ENCODE measurements at places on chromosomes 11 and 22. TPM values are rescaled to one million over a fixed set of nuclear protein-coding genes. Genes with fewer than 3 reads are reported as not detected.
A peak's percentile ranks its signal among the peaks of the same experiment; 100 is the strongest.

SCGB1D2 gene
- total RNA-seq, result 476 TPM

ZBTB16 gene
- 358 TPM for total RNA-seq

KLHL22 gene
- 35.4 TPM for total RNA-seq

DNA sequence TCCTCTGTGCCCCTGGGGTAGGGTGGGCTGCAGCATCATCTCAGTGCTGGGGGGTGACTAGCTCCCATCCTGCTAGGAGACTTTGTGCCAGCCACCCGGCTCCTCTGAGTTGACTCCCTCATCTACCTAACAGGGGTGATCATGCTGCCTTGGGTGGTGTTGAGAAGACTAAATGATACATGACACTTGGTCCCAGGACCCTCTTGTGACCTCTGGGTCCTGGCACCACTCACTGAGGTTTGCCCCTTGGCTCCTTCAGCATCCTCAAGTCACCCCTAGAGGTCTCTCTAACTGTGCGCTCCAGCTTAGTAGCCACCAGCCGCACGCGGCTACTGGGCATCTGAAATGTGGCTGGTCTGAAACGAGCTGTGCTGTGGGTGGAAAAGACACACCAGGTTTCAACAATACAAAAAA lies 72.1 kb downstream of the LRRC32 start:
- DNase-seq, result no peak

- DNase-seq, result no peak
These were observed 71.4 kb upstream of the GRK3 start for GRCh38 chr22:25492841-25493734.

TBX1 gene
- 0.96 TPM for total RNA-seq

GRCh38 chr11:91373497-91373896 lies 851.1 kb upstream of the FAT3 start:
- DNase-seq, result no peak

TFIP11 gene
- total RNA-seq, result 27.5 TPM

CXCR5 gene
- not detected for total RNA-seq

DNA sequence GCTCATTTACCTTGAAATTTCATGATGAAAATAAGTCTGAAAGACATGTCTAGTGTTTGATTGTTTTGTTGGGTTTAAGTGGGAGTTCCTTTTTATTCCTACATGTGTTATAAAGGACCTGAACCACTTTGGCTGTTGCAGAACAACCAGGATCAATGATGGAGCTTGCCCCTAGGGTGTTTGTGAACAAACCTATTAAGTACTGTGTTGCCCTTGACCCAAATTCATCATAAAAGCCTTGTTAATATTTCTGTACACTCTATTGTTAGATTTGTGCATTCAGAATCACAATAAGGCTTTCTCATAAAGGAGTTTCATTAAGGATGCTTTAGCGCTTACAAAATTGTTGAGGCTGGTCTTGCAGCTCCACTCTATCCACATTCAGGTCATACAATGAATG lies 452.6 kb downstream of the NELL1 start:
- no peak for DNase-seq

ACRV1 gene
- 0.29 TPM for total RNA-seq

SLC5A12 gene
- not detected for total RNA-seq

SLC22A9 gene
- total RNA-seq, result not detected

DNA sequence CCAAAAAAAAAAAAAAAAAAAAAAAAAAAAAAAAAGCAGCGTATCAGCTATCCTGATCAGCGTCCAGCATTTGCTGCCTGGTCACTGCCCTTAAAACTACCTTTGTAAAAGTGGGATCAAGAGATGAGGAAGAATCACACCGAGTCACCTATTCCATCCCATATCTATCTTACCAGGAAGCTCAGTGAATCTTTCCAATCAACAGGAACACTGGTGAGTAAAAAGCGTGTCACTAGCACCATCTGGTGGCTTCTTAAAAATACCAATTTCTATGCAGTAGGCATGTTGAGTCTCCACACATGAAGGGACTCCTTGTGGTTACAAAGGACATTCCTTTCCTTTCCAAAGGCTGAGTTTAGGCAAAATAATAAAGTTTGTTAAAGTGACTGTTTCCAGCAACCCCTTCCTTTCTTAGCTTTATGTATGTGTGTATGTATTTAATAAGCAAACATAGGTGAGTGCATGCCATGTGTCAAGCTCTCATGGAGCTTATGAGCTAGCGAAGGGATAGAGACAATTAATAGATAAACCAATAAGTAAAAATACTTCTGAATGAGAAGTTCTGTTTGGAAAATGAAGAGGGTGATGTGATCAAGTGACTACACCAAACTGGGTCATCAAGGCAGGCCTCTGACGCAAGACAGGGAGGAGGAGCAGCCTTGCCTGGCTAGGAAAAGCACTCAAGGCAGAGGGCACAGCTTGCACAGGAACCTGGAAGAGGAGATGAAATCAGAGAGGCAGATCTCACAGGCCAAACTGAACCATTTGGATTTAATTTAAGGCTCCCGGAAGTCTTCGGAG lies 13.9 kb upstream of the TP53AIP1 start:
- no peak for DNase-seq

GRCh38 chr11:62911137-62912130 lies 9.7 kb downstream of the CHRM1 start:
- no peak for DNase-seq

DNA sequence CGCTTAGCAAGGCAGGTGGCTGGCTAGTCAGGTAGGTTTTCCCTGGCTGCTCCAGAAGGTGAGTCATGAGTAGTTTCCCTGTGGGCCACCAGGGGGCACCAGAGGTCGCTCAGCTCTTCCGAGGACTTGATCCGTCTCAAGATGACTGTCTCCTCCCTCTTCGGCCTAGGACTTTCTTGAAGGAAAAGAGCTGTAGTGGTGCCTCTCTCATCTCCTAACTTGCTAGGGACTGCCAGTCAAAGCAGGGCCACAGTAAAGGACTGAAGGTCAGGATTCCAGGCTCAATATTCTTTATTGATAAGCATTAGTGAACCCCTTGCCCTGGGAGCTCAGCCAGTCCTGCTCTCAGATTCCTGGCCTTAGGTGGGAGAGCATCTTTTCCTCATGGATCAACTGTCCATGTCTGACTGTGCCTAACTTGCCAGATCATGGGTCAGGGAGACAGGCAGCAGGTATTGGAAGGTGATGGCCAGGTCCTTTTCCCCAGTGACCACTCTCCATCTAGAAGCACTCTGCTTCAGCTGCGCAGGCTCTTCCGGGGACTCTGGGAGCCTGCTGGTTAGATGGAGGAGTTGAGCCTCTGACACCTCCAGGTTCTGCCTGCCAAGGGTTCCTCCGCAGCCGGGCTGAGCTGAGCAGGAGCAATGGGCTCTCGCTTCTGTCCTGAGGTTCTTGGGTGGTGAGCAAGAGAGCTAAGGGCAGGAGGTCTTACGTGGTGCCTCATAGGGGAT lies 1.9 kb downstream of the POLD4 start:
- no peak for DNase-seq

DNA sequence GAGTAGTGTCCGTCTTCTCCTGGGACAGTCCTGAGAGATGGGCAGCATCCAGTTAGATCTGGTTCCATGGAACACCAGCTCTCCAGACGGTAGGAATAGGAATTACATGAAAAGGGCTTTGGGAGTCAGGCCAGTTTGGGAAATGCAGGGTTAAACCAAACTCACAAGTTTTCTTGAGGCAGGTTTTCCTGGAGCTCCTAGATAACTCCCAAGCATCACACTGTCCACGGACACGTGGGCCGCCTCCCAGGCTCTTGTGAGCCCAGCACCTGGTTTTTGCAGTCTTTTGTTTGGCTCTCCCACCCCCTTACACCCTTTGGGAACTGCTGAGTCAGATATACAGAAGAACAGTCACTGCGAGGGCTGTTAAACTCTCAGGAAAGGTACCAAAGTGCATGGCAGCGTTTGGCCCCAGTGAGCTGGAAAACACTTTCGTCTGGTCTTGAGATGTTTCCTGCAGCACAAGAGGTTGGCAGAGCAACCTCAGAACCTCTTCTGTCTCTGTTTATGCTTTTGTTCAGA lies 90.0 kb downstream of the BCR start:
- no peak for DNase-seq

GRCh38 chr11:76627606-76628005 lies 42.9 kb downstream of the LRRC32 start:
- DNase-seq, result no peak

DNA sequence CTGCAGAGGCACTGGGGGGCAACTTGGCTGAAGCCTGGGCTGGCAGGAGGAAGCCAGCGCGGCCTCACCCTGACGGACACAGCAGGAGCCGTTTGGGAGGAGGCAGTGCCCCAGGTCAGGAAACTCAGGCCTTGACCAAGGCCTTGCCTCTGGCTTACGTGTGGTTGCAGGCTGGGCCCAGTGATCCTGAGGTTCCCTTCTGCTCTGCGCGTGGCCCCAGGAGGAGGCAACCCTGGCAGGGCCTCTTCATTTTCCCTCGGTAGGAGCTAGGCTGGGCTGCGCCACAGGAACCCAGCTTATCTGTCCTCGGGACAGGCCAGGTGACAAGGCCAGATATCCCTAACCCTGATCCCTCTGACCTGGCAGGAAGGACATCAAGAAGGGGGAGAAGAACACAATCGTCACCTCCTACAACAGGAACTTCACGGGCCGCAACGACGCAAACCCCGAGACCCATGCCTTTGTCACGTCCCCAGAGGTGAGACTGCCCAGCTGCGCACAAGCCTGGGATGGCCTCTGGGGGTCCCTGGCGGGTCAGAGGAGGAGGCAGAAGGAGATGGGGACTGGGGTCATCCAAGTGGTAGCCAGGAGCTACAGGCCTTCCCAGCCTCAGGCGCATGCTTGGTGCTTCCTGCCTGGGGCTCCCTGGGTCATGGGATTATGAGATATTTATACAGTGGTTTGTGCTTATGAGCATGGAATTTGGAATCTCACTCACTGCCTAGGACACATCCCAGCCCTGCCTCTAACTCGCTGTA lies 20.6 kb downstream of the POLR3H start:
- DNase-seq, result no peak

DNA sequence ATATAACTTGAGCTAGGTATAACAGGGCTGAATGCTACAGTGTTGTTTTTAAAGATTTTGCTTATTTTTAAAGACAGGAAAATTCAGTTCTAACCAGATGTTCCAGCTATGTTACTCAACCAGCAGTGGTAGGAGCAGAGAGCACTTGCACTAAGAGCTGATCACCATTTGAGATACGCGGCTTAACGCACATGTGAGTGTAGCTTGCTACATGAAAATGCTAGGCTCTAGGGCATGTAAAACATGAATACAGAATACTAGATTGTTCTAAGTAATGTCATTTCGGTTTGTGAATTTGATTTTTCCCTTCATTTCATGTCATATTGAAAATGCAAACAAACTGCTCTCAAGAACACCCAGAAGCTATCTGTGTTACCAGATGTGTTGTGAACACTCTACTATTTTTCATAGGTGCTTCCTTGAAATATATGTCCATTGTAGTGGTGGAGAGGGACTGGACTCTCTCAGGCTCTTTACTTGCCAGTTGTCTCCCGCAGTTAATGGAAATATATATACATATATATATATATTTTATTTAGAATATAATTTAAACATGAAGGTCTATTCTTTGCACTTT lies 10.8 kb upstream of the TECTA start:
- DNase-seq, result no peak

DNA sequence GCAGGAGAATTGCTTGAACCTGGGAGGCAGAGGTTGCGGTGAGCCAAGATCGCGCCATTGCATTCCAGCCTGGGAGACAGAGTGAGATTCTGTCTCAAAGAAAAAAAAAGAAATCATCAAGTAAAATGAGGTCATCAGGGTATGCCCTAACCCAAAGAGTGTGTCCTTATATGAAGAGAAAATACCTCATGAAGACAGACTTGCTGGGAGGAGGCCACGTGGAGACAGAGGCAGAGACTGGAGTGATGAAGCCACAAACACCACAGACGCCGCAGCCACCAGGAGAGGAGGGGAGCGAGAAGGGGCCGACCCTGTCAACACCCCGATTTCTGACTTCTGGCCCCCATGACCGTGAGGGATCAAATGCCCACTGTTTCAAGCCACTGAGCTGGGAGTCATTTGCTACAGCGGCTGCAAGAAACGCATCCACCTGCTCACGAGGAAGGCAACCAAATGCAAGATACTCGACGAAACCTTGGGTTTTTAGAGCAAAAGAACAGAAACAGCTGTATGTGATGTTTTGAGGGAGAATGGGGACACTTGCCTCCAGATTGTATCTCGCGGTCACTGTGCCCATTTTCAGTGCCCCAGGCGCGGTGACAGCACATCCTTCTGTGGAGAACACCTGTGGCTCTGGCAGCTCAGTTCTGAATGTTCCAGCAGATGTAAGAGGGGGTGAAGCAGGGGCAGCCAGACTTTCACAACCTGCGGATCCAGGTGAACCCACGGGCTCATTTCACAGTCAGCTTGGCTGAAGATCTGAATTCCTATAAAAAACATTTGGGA lies 1317.2 kb downstream of the TBC1D22A start:
- DNase-seq, result no peak

DNA sequence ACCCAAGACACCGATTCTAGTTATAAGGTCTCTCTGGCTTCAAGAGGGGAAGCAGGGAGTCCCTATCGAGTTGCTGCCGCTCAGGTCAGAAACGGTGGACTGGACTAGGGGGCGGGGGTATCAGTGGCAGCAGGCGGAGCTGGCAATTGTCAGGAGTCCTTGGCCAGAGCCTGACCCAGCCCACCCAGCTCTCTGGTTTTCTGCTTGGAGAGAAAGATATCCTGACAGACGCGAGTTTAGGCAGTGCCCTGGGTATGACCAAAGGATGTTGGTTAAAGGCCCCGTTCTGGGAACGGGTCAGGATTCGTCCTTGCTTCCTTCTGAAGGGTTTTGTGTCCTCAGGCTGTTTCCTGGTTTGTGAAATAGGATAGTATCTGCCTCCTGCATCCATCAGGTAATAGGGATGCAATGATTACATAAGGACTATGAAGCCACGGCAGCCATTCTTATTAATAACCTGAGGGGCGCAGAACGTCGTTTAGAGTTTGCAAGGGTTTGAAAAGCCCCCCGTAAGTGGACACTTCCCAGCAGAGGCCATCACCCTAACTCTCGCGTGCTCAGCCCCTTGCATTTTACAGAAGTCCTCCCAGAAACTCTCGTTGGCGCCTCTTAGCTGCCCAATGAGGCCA lies 700 bp upstream of the DEPDC5 start:
- DNase-seq, result peak; percentile 26

GRCh38 chr11:115193914-115194801 lies 310.1 kb downstream of the CADM1 start:
- no peak for DNase-seq

GRCh38 chr11:100676901-100677300 lies 10.2 kb upstream of the ARHGAP42 start:
- no peak for DNase-seq

DNA sequence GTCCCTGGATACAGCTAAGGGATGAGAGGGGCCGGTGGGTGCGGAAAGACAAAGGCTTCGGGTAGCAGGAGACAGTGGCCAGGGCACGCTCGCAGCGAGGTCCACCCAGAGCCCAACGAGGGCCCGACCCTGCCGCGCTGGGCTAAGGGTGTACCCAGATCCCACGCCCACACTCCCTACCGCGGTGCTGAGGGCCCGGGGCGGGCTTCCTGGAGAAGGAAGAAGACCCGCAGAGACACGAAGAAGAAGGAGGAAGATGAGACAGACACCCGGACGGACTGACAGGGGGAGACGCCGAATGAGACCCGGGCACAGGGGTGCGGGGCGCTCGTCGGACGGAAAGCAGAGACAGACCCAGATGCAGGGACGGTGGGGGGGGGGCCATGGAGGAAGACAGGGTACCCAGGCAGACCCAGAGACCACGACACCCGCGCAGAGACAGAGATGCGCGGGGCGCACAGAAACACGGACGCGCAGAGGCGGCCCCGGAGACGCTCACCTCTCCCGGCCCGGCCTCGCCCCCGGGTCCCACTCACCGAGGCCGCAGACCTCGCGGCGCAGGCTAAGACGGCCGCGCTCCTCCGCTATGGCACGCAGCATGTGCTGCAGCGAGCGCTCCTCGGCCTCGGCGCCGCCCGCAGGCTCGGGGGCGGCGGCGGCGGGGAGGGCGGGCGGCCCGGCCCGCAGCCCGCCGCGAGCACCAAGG lies 437 bp downstream of the KIAA0930 start:
- DNase-seq, result no peak
